ENCODE measurements at places on chromosomes 12 and 14.

DNA sequence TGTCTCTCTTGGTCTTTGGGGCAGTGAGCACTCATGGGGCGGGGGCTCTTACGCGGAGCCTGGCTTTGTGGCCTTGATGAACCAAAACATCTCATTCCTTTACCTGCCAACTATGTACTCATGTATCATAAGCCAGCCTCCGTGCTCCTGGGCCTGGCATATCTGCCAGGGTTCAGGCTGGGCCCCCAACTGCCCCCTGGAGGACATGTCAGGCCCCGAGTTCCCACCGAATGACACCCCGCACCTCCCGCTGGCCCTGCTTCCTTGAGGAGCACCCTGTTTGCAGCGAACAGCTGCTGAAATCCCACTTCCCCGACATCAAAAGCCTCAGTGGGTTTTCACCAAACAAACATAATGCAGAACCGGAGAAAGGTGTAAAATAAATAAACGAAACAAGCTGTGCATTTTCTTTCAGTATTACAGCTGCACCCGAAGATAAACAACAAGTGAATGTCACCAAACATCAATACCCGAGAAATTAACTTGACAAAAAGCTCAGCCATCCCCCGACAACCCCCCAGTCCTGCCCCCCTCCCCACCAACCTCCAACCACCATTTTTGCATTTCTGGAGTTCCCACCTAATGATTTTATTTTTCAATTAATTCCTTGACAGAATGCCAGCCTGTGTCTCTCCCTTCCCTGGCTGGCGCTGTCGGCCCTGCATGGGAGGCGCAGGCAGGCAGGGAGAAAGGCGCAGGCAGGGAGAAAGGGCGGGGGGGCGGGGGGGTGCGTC, 139.2 kb downstream of the RBM19 start:
- no peak for DNase-seq

DNA sequence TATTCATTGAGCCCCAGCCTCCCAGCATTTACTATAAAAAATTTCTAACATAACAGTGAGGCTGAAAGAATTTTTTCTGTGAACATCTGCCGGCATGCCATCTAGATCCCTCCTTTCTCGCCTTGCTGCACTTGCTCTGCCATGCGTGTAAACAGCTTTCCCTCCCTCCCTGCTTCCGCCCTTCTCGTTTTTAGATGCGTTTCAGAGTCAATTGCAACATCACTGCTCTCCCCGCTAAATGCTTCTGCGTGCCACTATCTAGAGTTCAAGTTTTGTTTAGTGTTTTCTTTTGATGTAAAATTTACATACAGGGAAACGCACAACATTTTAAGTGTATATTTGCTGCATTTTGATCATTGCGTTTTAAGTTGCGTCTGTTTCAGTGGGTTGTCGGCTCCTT, 83.6 kb downstream of the CCDC92 start:
- DNase-seq: no peak

GRCh38 chr12:74922117-74922516, 287.5 kb downstream of the KCNC2 start:
- no peak for DNase-seq

- no peak for DNase-seq
These were observed 415.9 kb downstream of the ZFP36L1 start for GRCh38 chr14:68377006-68377405.

DNA sequence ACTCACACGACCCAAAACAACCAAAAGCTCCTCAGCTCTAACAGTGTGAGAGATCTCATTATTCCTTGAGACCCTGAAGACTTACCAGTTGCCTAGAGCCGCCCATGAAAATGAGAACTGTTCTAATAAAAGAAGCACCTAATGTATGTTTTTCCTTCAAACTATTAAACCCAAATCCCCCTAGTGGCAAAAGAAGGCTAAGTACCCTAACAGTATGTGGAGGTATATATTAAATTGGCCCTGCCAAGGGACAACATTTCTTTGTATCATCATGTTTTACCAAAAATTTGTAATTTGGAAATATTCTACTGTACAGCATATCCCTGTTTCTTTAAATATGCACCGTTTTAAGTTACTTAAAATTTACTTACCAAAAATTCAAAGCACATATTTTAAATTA, 38.0 kb upstream of the PPFIA2 start:
- DNase-seq: no peak

DNA sequence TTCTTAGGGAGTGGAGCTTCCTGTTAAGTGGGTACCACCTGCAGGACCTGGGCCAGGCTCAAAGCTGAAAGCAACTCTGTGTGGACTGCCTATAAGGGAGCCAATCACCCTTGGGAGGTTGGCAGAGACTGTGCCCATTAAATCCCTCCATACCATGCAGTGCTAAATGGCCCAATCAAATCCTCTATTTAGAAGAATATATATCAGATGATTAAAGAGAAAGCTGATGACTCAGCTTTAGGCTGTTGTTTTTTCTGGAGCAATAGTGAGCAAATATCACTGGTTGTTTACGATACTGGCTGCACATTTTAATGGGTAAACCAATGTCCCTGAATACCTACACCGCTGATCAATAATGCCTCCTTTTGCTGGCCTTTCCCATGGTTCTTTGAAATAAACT, 101.3 kb downstream of the TMX1 start:
- DNase-seq: no peak

Measured in HS-5 (cell line).